ENCODE measurements at places on chromosomes 2 and 18. TPM values are rescaled to one million over a fixed set of nuclear protein-coding genes. Genes with fewer than 3 reads are reported as not detected.

The ADRA2B gene
- total RNA-seq: not detected

GRCh38 chr2:100211521-100211920, 69.1 kb upstream of the AFF3 start:
- H3K36me3 ChIP-seq: no peaks in the 10 kb centered on the region
- no peak overlapping the region for H3K4me3 ChIP-seq
- peaks cover 4% of the 10 kb centered on the region for H3K27me3 ChIP-seq
- peaks cover 3% of the 10 kb centered on the region for H3K4me1 ChIP-seq
- H3K27ac ChIP-seq: no peak overlapping the region

The IL36G gene
- total RNA-seq: not detected

The ATP8B1 gene
- total RNA-seq: 38.7 TPM

- peaks cover 27% of the 10 kb centered on the region for H3K4me1 ChIP-seq
- peak overlapping the region; percentile 91 for H3K4me3 ChIP-seq
- no peaks in the 10 kb centered on the region for H3K27me3 ChIP-seq
- H3K27ac ChIP-seq: peak overlapping the region; percentile 100
- H3K36me3 ChIP-seq: no peaks in the 10 kb centered on the region
These were observed 1.6 kb upstream of the KLF7 start for GRCh38 chr2:207167099-207167923.

DNA sequence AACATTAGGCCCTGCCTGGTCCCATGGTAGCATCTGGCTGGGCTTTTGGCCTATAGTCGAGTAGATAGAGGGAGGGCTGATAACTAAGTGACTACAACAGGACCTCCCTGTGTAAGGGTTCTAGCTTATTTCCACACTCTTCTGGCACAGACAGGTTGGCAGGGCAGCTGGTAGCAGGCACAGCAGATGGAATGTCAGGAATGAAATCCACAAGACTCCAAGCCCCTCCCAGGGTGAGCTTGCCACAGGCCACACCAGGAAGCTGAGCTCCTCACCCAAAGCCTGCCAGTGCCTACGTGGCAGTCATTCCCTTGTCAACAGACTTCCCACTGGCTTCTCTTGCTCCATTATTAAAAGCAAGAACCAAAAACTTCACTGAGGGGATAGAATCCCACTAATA, 20.7 kb upstream of the C1QL2 start:
- no peak overlapping the region for H3K27ac ChIP-seq
- no peaks in the 10 kb centered on the region for H3K36me3 ChIP-seq
- H3K4me3 ChIP-seq: no peak overlapping the region
- DNase-seq: no peak

The GCG gene
- total RNA-seq: not detected

GRCh38 chr18:76475450-76476194, 19.4 kb downstream of the ZNF516 start:
- H3K4me3 ChIP-seq: no peak overlapping the region
- H3K27me3 ChIP-seq: no peaks in the 10 kb centered on the region
- H3K27ac ChIP-seq: peak overlapping the region; percentile 83
- no peak for DNase-seq

GRCh38 chr2:147925886-147926285, 81.1 kb downstream of the ACVR2A start:
- H3K27ac ChIP-seq: no peak overlapping the region
- no peak for DNase-seq
- H3K27me3 ChIP-seq: no peaks in the 10 kb centered on the region

The BMP10 gene
- total RNA-seq: not detected

DNA sequence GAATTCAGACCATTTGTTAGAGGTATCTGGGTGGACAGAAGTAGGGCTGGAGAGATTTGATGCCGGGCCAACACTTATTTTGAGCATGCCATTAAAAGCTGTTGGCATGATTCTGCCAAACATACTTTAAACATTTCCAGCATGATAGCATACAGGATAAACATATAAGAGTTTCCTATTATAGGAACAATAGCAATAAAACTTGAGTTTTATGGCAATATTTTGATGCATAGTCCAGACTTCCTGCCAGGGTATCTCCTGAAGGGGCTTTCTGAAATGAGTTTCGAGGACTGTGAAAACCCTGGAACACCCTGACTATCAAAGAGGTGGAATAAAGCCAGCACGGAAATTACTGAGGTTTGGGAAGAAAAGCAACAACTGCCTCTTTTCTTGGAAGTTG, 1398.0 kb upstream of the NXPH2 start:
- H3K27me3 ChIP-seq: no peaks in the 10 kb centered on the region
- DNase-seq: no peak
- H3K27ac ChIP-seq: peak overlapping the region; percentile 9
- no peaks in the 10 kb centered on the region for H3K36me3 ChIP-seq

DNA sequence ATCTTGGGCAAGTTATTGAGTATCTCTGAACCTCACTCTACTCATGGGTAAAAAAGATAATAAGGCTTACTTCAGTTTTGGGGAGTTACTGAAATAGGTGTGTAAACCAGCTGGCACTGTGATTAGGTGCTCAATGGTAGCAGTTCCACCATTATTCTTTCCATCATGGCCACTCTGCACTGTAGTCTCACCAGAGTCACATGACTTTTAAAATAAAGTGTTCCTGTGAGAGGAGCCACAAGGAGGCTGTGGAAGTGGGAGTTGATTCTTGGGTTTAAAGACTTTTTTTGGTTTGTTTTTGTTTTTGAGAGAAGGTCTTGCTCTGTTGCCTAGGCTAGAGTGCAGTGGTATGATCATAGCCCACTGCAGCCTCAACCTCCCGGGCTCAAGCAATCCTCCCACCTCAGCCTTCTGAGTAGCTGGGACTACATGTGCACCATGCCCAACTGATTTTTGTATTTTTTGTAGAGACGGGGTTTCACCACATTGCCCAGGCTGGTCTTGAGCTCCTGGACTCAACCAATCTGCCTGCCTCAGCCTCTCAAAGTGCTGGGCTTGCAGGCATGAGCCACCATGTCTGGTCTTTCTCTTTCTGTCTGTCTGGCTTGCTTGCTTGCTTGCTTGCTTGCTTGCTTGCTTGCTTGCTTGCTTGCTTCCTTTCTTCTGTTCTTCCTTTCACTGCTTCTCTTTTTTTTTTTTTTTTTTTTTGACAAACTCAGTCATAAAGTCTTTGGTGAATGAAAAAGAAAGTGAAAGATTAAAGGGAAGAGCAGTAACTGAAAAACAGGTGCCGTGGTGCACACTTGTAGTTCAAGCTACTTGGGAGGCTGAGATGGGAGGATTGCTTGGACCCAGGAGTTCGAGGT, 21.2 kb upstream of the ACVR1 start:
- H3K4me1 ChIP-seq: no peaks in the 10 kb centered on the region
- no peak overlapping the region for H3K27ac ChIP-seq
- no peaks in the 10 kb centered on the region for H3K27me3 ChIP-seq
- no peak for DNase-seq
- H3K4me3 ChIP-seq: no peak overlapping the region
- H3K36me3 ChIP-seq: no peaks in the 10 kb centered on the region

DNA sequence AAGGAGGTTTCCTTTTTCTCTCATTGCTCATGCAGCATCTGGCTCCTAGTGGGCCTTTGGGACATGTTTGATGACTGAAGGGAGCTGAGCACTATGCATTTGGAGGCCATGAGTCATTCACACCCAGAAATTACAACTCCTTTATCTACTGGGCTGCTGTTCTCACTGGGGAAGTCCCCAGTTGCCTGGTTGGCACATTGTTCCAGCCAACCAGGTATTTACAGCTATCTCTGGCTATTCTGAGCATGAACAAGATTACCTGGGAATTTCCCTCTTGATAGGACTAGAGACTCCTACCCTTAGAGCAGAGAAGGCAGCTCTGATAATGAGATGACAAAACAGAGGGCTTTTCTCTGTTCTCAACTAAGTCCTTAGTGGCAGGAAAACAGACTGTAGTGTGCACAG, 206.5 kb downstream of the SETBP1 start:
- H3K4me1 ChIP-seq: peaks cover 12% of the 10 kb centered on the region
- no peak overlapping the region for H3K4me3 ChIP-seq
- H3K27me3 ChIP-seq: no peaks in the 10 kb centered on the region
- peaks cover 17% of the 10 kb centered on the region for H3K36me3 ChIP-seq
- H3K27ac ChIP-seq: no peak overlapping the region

DNA sequence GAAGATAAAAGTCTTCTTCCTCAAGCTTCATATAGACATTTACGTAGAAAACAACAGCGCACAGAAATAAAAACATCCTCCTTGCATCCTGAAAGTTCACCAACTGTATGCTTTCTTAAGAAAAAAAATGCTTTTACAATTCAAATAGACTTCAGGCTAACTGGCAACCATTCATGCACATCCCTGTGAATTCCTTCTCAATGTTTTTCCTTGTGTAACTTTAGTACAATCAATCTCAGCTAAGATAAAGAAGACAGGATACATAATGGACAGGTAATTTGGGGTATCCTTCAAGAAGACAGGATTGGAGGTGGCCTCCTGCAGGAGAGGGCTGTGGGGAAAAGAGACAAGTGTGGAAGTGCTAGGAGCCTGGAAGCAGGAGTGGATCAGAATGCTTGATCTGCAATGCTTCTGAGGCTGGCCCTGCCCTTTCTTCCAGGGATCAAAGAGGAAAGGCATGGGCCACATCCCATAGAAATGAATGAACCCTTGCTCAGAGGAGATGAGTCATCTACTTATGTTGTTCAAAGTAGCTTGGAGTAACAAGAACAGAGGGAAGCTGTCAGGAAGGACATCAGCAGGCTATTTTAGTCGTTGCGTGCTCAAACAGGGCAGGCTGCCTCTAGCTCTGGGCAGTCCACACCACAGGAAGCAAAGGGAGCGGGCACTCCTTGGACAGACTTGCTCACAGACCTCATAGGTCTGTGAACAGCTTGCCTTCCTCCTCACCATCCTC, 126.6 kb downstream of the TMEM131 start:
- H3K36me3 ChIP-seq: peaks cover 11% of the 10 kb centered on the region
- peak overlapping the region; percentile 91 for H3K27ac ChIP-seq
- peak; percentile 88 for DNase-seq
- H3K4me1 ChIP-seq: peaks cover 39% of the 10 kb centered on the region
- H3K4me3 ChIP-seq: no peak overlapping the region

The CRACDL gene
- total RNA-seq: 1.3 TPM

- no peaks in the 10 kb centered on the region for H3K36me3 ChIP-seq
- peak overlapping the region; percentile 87 for H3K27ac ChIP-seq
- H3K4me1 ChIP-seq: peaks cover 49% of the 10 kb centered on the region
- H3K4me3 ChIP-seq: peak overlapping the region; percentile 12
- DNase-seq: peak; percentile 89
These were observed 50.2 kb downstream of the TGOLN2 start for GRCh38 chr2:85277416-85278158.

The BCL11A gene
- 10.7 TPM for total RNA-seq

The SLC9A2 gene
- not detected for total RNA-seq

DNA sequence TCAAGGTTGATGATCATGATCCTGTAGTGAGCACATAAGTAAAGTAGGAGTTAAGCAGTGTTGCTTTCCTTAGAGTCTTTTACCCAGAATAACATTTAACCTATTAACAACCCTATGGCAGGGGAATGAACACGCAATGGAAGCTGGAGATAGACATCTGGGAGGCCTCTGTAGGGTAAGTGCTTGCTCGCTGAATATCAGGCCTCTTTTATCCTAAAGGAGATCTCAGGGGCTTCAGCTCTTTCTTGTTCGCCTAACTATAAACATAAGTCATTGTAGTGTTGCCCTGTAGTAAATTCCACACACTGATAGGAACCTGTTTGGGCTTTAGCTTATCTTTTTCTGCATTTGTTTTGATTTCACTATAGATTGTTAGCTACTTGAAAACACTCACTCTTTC, 174.4 kb upstream of the TCF4 start:
- no peak overlapping the region for H3K4me3 ChIP-seq
- no peaks in the 10 kb centered on the region for H3K27me3 ChIP-seq
- H3K27ac ChIP-seq: no peak overlapping the region

DNA sequence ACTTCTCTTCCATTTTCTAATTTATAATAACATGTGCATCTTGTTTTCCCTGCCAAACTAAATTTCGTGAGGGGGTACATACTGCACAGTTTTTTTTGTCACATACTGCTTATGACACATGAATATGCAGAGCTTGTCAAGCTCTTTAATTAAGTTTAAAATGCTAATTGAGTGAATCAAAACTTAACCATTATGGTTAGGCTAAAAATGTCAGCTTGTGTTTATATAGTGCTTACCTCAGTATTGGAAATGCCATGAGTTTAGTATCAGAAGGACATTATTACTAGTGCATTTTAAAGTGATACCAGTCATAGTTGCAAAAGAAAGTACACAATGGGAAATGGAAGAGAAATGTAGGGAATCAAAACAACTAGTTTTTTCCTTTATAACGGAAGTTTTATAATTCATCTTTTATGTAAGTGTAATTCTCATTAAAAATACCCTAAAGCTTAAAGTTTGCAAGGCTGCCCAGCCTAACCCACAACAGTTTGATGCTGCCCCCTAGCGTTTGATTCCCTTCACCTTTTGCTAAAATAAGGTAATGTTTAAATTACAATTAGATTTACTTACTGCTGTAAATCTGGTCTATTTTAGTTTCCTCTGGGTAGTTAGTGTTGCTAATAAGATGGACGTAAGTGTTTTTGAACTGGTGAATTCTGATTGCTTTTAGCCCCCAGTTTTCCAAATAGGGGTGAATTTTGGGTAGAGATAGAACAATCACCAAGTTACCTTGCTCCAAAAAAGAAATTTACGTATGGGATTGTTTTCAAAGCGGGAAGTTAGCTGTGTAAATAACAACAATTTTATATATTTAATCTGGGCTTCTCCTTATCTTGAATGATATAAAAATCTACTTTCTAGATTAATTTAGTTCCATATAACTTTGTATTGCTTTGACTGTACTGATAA, 3.2 kb downstream of the SLC39A10 start:
- DNase-seq: no peak
- H3K4me1 ChIP-seq: peaks cover 53% of the 10 kb centered on the region
- H3K4me3 ChIP-seq: peak overlapping the region; percentile 90
- H3K27ac ChIP-seq: peak overlapping the region; percentile 35
- H3K27me3 ChIP-seq: no peaks in the 10 kb centered on the region

- H3K4me1 ChIP-seq: peaks cover 6% of the 10 kb centered on the region
- DNase-seq: peak; percentile 15
- H3K36me3 ChIP-seq: no peaks in the 10 kb centered on the region
These were observed 5.8 kb upstream of the HOXD1 start for GRCh38 chr2:176182671-176183070.

DNA sequence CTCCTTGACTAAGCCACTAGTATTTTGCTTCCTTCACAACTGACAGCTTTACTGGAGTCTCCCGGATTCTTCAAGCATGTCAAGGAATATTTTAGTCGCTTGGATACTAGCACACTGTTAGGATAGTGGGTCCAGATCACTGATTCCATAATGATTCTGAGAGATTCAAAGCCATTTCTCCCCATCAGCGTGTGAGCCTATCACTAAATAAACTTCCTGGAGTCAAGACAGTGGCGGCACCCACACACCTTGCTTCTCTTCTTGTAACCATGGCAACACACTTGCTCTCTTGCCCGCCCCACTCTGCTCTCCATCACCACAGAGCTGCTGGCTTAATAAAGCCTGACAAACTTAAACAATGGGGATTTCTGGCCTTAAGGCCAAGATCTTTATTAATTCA, 245.1 kb downstream of the LRRTM1 start:
- H3K4me3 ChIP-seq: no peak overlapping the region
- no peaks in the 10 kb centered on the region for H3K27me3 ChIP-seq
- H3K27ac ChIP-seq: no peak overlapping the region
- no peak for DNase-seq
